ENCODE measurements at places on chromosomes 2 and 18.

GRCh38 chr18:58787536-58788149, 77.0 kb upstream of the ZNF532 start:
- DNase-seq: peak; percentile 32

GRCh38 chr18:51082571-51083267, 52.7 kb downstream of the SMAD4 start:
- no peak for DNase-seq

DNA sequence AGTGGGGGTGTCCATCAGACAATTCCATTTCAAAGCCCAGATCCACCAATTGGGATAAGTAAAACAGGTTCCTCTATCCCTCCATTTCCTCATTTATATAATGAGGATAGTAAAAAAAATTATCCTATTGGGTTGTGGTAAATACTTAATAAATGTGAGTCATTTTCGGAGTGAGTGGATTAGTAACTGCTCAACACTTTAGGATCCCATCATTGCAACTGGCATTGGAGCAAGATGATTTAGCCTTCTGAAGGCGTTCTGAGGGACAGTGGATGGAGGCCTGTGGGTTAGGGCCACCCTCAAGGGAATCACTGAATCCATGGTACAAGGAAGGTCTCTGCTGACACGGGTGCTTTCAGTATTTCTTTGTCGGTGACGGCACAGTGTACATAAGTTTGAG, 108.6 kb upstream of the FZD7 start:
- DNase-seq: no peak

- DNase-seq: peak; percentile 73
Measured at GRCh38 chr2:216713691-216714336, 18.5 kb upstream of the IGFBP5 start.

DNA sequence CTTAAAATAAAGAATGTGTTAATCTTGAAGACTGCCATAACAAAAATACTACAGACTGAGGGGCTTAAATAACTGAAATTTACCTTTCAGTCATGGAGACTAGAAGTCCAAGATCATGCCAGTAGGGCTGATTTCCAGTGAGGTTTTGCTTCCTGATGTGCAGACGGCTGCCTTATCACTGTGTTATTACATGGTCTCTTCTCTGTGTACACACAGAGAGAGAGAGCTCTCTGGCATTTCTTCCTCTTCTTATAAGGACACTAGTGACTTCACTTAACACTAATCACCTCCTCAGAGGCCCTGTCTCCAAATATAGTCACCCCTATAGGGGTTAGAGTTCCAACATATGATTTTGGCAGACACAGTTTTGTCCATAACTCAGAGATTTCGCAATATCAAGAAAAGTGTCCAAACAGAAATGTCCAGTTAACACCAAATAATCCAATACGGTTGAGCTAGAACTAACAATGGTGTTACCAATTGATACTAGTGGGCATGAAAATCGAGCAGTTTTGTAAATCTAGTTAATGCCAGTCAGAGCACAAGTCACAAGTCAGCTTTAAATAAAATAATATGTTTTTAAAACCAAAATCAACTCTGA, 399.8 kb downstream of the ADCYAP1 start:
- no peak for DNase-seq

DNA sequence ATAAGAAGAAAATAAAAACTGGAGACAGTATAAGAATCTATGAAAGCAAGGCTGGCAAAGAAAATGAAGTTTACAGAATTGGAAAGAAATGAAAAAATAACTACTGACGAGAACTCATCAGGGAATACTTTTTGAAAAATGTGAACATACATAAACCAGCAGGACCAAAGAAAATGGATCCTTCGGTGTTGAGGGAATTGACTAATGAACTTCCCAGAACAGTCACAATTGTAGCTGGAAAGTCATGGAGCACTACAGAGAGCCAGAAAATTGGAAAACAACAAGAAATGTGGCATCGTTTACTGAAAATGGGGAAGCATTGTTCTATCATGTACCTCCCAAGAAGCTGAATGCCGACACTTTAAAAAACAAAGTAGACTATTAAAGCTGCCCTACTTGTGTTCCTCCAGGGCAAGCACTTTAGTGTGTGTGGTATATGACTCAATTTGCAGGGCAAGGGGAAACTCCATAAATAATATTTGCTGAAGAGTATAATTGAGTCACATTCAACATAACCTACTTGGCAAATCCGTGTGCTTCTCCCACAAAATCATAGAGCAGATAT, 1221.6 kb upstream of the NRXN1 start:
- DNase-seq: no peak

DNA sequence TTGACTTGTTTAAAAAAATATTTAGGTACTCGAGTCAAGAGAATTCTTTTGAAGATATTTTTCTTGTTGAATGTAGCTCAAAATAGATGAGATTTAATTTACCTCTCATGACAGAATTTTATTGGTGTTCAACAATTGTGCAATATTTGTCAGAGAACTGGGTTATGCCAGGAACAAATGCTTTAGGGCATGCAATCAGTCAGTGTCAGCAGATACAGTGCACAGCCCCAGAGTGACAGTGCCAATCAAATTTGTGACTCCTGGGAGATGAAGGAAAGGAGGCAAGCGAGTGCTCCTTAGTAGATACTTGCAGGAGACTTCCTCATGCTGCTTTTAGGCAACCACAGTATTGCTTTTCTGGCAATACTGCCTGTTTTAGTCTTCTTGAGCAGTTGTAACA, 81.2 kb upstream of the DSEL start:
- DNase-seq: no peak

GRCh38 chr2:235669983-235670962, 176.4 kb downstream of the AGAP1 start:
- peak; percentile 67 for DNase-seq

GRCh38 chr2:33420726-33421125, 55.7 kb upstream of the RASGRP3 start:
- no peak for DNase-seq

GRCh38 chr2:233816771-233817170, 37.6 kb downstream of the HJURP start:
- DNase-seq: no peak

DNA sequence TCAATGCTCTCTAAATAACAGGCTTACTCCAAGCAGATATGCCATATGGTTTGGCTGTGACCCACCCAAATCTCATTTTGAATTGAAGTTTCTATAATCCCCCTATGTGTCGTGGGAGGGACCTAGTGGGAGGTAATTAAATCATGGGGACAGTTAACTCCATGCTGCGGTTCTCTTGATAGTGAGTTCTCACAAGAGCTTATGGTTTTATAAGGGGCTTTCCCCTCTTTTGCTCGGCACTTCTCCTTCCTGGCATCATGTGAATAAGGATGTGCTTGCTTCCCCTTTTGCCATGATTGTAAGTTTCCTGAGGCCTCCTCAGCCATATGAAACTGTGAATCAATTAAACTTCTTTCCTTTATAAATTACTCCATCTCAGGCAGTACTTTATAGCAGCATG, 302.7 kb upstream of the ZC3H15 start:
- DNase-seq: no peak

DNA sequence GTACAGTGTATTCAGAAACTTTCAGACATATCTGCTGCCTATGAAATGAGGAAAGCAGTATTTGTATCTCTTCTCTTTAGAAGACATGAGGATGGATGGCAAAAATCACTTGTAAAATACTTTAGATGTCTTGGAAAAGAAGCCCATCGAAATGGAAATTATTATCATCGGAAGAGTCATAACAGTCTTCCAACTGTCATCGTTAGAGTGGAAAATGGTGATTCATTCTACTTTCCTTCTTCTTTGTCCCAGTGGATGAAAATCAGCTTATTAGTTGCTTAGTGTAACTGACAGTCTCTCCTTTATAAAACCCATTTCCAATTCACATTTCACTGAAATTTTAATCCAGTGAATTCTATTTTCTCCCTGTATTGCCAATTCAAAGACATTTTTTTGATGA, 1323.7 kb upstream of the PIK3C3 start:
- DNase-seq: no peak

DNA sequence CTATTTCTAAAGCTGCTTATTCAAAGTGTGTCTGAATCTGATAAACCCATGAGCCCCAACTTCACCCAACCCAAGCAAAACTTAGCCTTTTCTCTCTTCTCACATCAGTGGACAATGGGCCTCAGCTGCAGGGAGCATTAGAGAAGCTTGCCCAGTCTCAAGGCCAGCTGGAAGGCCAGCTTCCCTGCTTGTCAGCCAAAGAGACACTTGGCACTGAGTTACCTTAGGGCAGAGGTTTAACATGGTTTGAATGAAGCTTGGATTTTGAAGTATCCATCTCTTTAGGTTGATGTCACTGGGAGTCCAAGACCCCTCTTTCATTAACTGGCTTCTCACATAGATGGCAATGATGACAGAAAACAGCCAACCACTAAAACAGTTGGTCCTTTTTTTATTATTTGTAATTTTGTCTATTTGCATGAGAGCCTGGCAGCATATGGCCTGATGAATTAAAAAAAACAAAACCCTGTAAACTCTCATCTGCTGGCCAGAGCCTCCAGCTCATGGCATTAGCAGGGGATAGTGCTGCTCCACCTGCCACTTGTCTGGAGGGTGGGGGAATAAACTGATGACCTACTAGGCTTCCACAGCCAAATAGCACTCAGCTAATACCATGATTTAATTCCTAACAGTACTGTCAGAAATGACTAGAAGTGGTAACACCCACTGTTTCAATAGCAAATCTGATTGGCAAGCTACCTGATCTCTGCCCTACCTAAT, 137.0 kb downstream of the UBE2E3 start:
- no peak for DNase-seq

DNA sequence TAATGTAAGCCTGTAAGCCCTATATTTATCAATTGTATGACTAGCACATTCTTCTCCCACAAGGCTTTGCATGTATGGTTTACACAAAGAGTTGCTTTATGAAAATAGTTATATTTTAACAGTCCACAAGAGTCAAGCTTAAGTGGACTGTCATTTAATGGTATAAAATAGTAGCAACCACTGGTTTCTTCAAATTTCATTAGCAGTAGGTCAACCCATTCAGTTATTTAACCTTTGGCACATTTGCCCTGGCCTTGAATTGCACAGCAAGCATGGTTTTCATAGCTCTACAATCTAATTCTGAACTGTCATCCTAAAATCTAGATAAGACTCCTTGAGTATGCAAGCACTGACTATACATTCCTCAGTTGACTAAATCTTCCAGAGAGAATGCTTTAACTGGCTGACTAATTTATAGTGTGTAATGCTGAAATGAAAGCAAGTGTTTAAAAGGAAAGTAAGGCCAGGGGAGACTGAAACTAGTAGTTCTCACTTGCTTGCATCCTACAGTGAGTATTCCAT, 1.8 kb downstream of the DPP4 start:
- no peak for DNase-seq

- peak; percentile 88 for DNase-seq
Measured at GRCh38 chr2:73175663-73176204, 26.6 kb upstream of the NOTO start.

GRCh38 chr2:70312560-70312959, 10.7 kb upstream of the FAM136A start:
- DNase-seq: no peak

- no peak for DNase-seq
Measured at GRCh38 chr18:78790511-78790910, 189.1 kb upstream of the SALL3 start.

DNA sequence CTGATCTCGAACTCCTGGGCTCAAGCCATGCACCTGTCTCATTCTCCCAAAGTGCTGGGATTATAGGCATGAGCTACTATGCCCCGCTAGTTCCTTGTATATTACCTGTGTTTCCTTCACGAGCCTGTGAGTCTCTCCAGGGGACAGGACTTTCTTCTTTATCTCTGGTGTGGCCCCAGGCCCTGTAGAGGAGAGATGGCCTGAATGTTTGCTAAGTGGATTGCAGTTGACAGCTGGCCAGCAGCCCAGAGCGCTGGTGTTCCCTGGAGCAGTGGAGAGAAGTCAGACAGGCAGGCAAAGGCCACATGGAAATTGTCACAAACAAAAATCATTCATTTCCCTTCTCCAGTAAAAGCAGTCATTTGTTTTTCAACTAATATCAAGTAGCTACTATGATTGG, 17.9 kb downstream of the LPIN1 start:
- peak; percentile 79 for DNase-seq

DNA sequence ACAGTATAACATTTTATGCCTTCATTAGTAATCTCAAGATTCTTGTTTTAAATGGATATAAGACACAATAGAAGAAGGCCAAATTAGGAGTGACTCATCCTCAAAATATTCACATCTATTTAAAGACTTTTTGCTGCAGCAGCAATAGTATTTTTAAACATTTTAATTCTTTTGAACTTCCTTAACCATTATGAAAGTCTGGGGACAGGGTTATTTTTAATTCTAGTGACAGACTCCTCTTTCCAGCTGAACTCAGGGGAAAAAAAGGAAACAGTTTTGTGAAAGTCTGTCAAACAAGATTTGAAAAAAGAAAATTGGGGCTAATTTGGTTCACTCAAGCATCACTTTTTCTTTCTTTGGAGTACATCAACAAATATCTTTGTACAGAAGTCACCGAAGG, 541.8 kb downstream of the NUP35 start:
- DNase-seq: no peak

- DNase-seq: no peak
Measured at GRCh38 chr2:44959855-44960254, 18.4 kb downstream of the SIX3 start.

DNA sequence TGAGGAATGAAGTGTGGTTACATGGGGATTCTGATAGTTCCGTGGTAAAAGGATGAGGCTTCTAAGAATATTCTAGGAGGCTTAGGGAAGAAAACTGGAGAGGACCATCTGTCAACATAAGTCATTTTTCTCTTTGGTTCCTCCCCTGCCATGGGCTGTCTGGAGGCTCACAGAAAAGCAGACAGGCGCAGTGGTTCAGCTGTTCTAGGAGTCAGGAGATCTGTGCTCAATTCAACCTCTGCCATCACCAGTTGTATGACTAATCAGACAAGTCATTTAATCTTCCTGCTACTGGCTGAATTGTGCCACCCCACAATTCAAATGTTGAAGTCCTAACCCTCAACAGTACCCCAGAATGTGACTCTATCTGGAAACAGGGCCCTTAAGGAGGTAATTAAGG, 36.4 kb downstream of the ADAM17 start:
- DNase-seq: no peak

GRCh38 chr18:32893915-32894314, 121.1 kb upstream of the KLHL14 start:
- no peak for DNase-seq

DNA sequence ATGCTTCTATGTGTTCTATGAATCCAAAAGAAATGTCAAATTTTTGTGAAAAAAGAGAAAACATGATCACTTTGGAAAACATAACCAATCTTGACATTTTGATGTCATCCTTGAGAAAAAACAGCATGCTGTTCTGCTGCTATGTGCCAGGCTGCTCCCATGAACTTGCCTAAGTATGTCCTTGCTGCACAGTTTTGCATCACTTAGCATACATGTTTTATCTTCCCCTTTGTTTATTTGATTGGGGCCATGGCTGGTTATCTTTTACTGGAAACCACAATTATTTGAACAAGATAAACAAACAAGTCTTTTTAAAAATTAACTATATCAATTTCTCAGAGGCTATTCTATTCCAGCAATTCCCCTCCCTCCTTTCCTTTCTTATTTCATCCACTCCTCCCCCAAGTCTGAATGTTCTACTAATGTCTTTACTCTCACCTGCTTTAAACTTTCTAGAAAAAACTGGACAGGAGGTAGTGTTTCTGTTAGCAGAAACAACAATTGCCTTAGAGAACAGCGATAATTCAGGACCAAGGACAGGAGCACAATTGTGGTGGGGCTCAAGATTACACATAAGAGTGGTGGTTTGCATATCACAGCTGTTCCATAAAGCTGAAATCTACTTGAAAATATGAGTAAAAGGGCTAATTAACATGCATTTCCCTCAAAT, 6.7 kb downstream of the AOX1 start:
- DNase-seq: no peak

GRCh38 chr18:76338619-76339245, 156.3 kb downstream of the ZNF516 start:
- no peak for DNase-seq

All from left ventricle myocardium inferior (tissue), 1 donor.